ENCODE measurements at places on chromosomes 7 and 10. TPM values are rescaled to one million over a fixed set of nuclear protein-coding genes. Genes with fewer than 3 reads are reported as not detected.

- H3K27ac ChIP-seq = no peak overlapping the region
- no peak for DNase-seq
- peaks cover 7% of the 10 kb centered on the region for H3K4me1 ChIP-seq
- no peaks in the 10 kb centered on the region for H3K27me3 ChIP-seq
- peaks cover 5% of the 10 kb centered on the region for H3K36me3 ChIP-seq
- no peak overlapping the region for H3K4me3 ChIP-seq
Measured at GRCh38 chr7:23276376-23276775, 22.8 kb upstream of the MALSU1 start.

GRCh38 chr10:119542988-119543813 lies 682 bp upstream of the RGS10 start:
- H3K4me3 ChIP-seq = peak overlapping the region; percentile 90
- H3K4me1 ChIP-seq = peaks cover 42% of the 10 kb centered on the region
- no peak for DNase-seq
- H3K27ac ChIP-seq = peak overlapping the region; percentile 77
- no peaks in the 10 kb centered on the region for H3K27me3 ChIP-seq
- H3K36me3 ChIP-seq = no peaks in the 10 kb centered on the region

- no peak overlapping the region for H3K27ac ChIP-seq
- no peaks in the 10 kb centered on the region for H3K27me3 ChIP-seq
- no peak overlapping the region for H3K4me3 ChIP-seq
- no peak for DNase-seq
- H3K36me3 ChIP-seq = no peaks in the 10 kb centered on the region
Measured at GRCh38 chr10:61819208-61819607, 82.3 kb upstream of the ARID5B start.

OR2A12 gene
- total RNA-seq = not detected

GRCh38 chr10:3978761-3979160 lies 193.8 kb upstream of the KLF6 start:
- no peak overlapping the region for H3K27ac ChIP-seq
- no peaks in the 10 kb centered on the region for H3K4me1 ChIP-seq
- DNase-seq = no peak
- no peak overlapping the region for H3K4me3 ChIP-seq
- no peaks in the 10 kb centered on the region for H3K27me3 ChIP-seq

GRCh38 chr7:86914551-86914950 lies 144.9 kb downstream of the ELAPOR2 start:
- peaks cover 3% of the 10 kb centered on the region for H3K36me3 ChIP-seq
- H3K27ac ChIP-seq = no peak overlapping the region
- no peaks in the 10 kb centered on the region for H3K27me3 ChIP-seq
- no peak overlapping the region for H3K4me3 ChIP-seq
- H3K4me1 ChIP-seq = no peaks in the 10 kb centered on the region
- no peak for DNase-seq

DNA sequence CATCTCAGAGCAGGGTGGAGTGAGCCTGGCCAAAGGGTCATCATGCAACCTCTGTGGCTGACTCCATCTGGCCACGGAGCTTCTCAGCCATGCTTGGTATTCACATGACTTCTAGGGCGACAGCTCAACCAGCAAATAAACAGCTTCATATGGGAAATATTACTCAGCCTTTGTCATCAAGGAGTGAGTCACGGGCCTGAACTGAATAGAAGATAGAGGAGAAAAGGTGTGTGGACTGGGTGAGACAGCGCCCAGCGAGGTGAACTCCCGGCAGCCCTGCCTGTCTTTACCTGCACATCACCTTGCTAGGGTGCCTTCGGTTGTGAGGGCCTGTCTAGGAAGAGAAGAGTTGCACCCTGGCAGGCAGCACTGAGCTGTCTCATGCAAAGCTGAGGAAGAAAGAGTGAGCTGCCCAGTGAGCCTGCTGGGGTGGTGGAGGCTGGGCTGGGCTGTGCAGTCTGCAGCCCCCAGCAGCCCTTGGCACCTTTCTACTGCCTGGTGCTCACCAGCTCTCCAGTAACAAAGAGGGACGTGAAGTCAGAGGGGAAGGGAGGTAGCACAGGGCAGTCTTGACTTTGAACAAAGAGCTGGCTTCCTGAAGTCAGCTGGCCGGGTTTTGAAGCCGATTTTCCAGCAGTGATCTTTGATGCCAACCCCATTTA lies 114.2 kb downstream of the EGFR start:
- H3K4me3 ChIP-seq = no peak overlapping the region
- H3K4me1 ChIP-seq = peaks cover 55% of the 10 kb centered on the region
- no peaks in the 10 kb centered on the region for H3K36me3 ChIP-seq
- H3K27me3 ChIP-seq = no peaks in the 10 kb centered on the region
- peak; percentile 37 for DNase-seq

- no peaks in the 10 kb centered on the region for H3K4me1 ChIP-seq
- no peak overlapping the region for H3K4me3 ChIP-seq
- no peak overlapping the region for H3K27ac ChIP-seq
Measured at GRCh38 chr10:57952741-57953140, 315.0 kb downstream of the IPMK start.

AASS gene
- total RNA-seq = 87.7 TPM

DNA sequence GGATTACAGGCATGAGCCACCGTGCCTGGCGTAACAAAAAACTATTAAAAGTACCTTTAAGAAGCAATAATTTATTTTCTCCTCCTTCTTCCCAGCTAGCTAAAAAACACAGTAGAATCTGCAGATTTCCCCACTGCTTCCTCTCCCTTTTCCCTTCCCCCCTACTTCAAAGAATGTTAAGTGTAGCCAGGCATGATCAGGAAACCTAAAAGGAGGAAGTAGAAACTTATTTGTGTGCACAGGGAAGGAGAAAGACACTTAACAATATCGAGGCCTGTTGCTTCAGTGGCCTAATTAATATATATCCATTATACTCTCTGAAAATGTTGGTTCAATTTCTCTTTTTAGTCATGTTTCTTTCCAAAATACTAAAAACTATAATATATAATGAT lies 127.7 kb downstream of the NRBF2 start:
- H3K27me3 ChIP-seq = no peaks in the 10 kb centered on the region
- peak overlapping the region; percentile 44 for H3K27ac ChIP-seq
- no peaks in the 10 kb centered on the region for H3K36me3 ChIP-seq
- no peak overlapping the region for H3K4me3 ChIP-seq
- peaks cover 65% of the 10 kb centered on the region for H3K4me1 ChIP-seq

RGR gene
- total RNA-seq = not detected

DNA sequence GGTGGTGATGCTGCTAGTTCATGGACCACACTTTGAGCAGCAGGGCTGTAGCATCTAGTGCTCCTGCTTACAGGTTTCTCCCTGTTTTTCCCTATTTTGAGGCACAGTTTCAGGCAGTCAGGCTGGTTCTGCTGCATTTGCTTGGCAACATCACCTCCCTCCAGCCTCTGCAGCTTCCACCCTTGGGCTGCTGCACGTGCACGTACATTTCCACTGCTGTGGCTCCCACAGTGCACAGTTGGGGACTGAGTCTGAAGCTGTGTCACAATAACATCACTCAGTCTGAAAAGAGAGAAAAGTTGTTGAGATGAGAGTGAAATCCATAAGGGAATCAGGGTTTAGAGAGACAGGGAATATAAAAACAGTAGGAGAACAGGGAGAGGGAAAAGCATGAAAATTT lies 230.7 kb upstream of the FZD1 start:
- H3K27me3 ChIP-seq = no peaks in the 10 kb centered on the region
- H3K36me3 ChIP-seq = no peaks in the 10 kb centered on the region
- H3K4me1 ChIP-seq = peaks cover 6% of the 10 kb centered on the region
- no peak overlapping the region for H3K4me3 ChIP-seq

- H3K27ac ChIP-seq = no peak overlapping the region
- H3K27me3 ChIP-seq = no peaks in the 10 kb centered on the region
- no peak overlapping the region for H3K4me3 ChIP-seq
- H3K36me3 ChIP-seq = peaks cover 29% of the 10 kb centered on the region
Measured at GRCh38 chr7:50615519-50616080, 50.4 kb upstream of the DDC start.

GRCh38 chr10:70673043-70673928 lies 980 bp downstream of the ADAMTS14 start:
- H3K4me1 ChIP-seq = peaks cover 4% of the 10 kb centered on the region
- H3K27ac ChIP-seq = no peak overlapping the region
- no peaks in the 10 kb centered on the region for H3K36me3 ChIP-seq
- no peak for DNase-seq
- H3K4me3 ChIP-seq = peak overlapping the region; percentile 55

DIP2C gene
- total RNA-seq = 44.0 TPM

DNA sequence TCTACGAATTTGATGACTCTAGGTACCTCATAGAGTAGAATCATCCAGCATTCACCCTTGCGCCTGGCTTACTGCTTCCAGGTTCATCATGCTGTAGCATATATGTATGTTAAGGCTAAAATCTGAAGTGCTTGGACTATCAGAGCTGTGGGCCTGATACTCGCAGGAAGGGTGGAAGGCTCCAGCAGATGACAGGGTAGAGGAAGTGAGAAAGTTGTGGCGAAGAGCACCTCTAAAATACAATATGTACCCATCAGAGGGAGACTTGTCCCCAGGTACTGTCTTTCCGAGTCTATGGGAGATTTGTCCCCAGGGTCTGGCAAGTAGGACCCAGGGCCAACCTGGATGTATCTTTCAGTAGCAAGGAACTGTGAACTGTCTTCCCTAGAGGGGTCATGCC lies 48.1 kb upstream of the PLEKHA1 start:
- H3K27ac ChIP-seq = no peak overlapping the region
- no peaks in the 10 kb centered on the region for H3K27me3 ChIP-seq
- no peaks in the 10 kb centered on the region for H3K36me3 ChIP-seq
- no peak overlapping the region for H3K4me3 ChIP-seq

GRCh38 chr10:80518143-80518806 lies 19.4 kb upstream of the SH2D4B start:
- no peaks in the 10 kb centered on the region for H3K27me3 ChIP-seq
- no peak overlapping the region for H3K4me3 ChIP-seq
- H3K4me1 ChIP-seq = peaks cover 18% of the 10 kb centered on the region
- H3K36me3 ChIP-seq = peaks cover 37% of the 10 kb centered on the region

GRCh38 chr7:24660546-24660945 lies 87.3 kb downstream of the PALS2 start:
- no peak for DNase-seq
- no peaks in the 10 kb centered on the region for H3K4me1 ChIP-seq
- H3K27me3 ChIP-seq = no peaks in the 10 kb centered on the region
- no peak overlapping the region for H3K4me3 ChIP-seq
- no peak overlapping the region for H3K27ac ChIP-seq

GRCh38 chr7:27105301-27106031 lies 3.0 kb upstream of the HOXA2 start:
- H3K27ac ChIP-seq = peak overlapping the region; percentile 87
- peaks cover 65% of the 10 kb centered on the region for H3K4me1 ChIP-seq
- no peaks in the 10 kb centered on the region for H3K27me3 ChIP-seq
- DNase-seq = no peak
- no peaks in the 10 kb centered on the region for H3K36me3 ChIP-seq

GRCh38 chr10:125155101-125155500 lies 5.3 kb downstream of the CTBP2 start:
- peak overlapping the region; percentile 7 for H3K27ac ChIP-seq
- DNase-seq = no peak
- H3K27me3 ChIP-seq = no peaks in the 10 kb centered on the region
- H3K4me3 ChIP-seq = peak overlapping the region; percentile 42

FAM20C gene
- 32.5 TPM for total RNA-seq

FAM200A gene
- 3.1 TPM for total RNA-seq

DNA sequence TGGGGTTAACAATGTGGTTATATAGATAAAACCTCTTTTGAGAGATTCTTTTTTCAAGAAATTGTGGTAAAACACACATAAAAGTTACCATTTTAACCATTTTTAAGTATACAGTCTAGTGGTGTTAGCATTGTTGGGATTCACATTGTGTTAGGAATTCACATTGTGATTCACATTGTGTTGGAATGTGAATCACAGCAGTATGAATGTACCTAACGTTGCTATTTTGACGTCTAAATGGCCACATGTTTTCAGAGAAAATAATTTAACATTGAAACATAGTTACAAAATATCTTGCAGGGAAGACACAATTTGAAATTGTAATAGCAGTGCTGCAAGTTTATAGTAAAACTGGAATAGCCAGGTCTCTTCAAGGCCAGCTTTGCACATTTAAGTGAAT lies 129.0 kb downstream of the BICC1 start:
- DNase-seq = no peak
- no peaks in the 10 kb centered on the region for H3K36me3 ChIP-seq
- no peak overlapping the region for H3K4me3 ChIP-seq
- H3K27ac ChIP-seq = no peak overlapping the region
- no peaks in the 10 kb centered on the region for H3K27me3 ChIP-seq

DNA sequence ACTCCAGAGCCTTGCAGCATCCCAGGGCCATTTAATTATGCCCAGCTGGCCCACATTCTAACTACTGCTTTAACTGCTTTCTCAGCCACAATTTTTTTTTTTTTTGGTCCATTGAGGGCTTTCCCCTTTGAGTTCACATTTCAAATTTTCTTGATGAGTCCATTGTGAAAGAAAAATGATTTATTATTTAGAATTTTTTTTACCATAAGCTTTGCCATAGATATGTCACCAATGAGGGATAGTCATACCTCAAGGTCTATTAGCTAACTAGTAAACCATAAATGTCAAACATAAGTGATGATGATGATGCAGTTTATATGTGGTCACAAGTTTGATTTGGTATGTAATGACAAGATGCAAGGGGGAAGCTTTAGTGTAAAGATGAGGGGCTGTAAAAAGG lies 282.9 kb downstream of the BICC1 start:
- no peaks in the 10 kb centered on the region for H3K27me3 ChIP-seq
- H3K27ac ChIP-seq = no peak overlapping the region
- DNase-seq = no peak
- no peak overlapping the region for H3K4me3 ChIP-seq
- no peaks in the 10 kb centered on the region for H3K36me3 ChIP-seq
- H3K4me1 ChIP-seq = peaks cover 2% of the 10 kb centered on the region

ADAM22 gene
- 5.4 TPM for total RNA-seq

PLCE1 gene
- total RNA-seq = 13.5 TPM

All from thoracic aorta (tissue), 2 donors.